ENCODE measurements at places on chromosomes 3 and 15.

DNA sequence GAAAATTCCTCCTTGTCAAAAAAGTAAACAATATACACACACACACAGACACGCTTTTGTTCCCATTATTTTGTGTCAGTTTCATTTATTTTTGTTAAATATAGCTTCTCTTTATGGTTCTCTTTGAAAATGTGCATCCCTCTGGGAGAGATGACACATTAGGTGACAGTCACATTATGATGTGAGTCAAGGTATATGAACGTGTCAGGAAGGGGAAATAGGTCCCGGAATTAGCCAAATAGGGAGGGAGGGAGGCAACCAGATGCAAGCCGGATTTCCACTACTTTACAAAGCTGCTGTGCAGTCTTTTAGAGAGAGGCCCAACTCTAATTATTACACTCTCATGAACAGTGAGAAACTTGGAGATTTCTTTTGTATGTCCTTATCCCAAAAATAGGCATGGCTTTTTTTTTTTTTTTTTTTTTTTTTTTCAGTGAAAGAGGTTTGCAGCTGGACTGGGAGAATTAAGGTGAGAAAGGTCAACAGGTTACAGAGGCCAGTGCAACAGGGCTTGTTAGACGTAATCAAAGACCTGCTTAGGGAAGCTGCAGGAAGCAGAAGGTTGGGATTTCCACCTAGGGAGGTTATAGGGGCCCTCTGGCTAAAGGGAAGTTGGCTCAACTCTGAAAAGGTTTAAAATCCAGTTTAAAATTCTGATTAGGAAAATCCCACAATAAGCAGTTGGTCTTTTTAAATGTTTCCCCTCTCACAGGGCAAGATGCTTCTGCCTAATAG is 240.5 kb upstream of the UBE2E1 start:
- no peak for DNase-seq

GRCh38 chr15:95577927-95578326 is 752.6 kb upstream of the NR2F2 start:
- DNase-seq, result no peak

GRCh38 chr3:105246536-105246935 is 120.2 kb upstream of the ALCAM start:
- no peak for DNase-seq

- no peak for DNase-seq
These were observed 654.9 kb upstream of the KCNMB2 start for GRCh38 chr3:177881351-177881750.

- no peak for DNase-seq
These were observed 11.7 kb upstream of the HHATL start for GRCh38 chr3:42714171-42714852.

GRCh38 chr3:33883538-33883950 is 85.1 kb downstream of the PDCD6IP start:
- no peak for DNase-seq

- DNase-seq, result no peak
These were observed 16.5 kb downstream of the TBC1D23 start for GRCh38 chr3:100277255-100277800.

DNA sequence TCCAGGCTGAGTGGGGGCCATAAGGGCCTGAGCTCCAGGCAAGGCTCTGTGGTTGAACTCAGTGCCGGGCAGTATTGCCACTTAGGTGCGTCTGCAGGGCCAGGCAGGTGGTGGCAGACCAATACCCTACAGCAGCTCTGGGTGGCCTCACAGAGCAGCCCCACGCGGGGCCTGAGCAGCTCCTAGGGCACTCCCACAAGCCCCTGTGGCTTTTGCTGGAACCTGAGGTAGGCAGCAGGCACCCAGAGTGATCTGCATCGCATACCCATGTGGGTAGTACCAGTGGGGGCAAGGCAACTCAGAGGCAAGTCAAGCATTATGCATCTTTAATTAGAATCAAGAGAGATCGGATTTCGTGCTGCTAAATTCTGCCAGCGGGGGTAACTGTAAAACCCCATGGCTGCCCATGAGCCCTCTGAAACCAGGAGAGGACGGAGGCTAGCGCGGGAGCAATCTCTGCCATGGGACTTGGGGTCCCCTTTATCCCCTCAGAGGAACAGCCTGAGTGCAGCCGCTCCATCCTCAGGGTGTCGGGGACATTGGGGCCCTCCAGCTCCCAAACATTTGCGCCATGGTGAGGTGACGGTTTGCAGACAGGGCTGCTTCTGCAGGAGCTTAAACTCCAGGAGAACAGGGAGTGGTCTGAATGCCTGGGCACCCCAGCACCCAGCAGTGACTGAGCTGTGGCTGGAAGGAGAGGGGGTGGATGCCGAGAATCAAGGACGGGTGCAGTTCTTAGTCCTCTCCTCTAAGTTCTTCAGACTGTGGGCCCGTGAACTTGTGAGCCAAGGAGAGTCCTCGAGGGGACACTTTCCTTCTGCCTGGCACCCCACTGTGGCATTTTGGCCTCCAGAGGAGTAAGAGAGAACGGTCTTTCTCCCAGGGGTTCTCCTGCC is 62.4 kb upstream of the PCSK6 start:
- no peak for DNase-seq

GRCh38 chr3:196711838-196712513 is at the start of the genes CEP19 and PIGX:
Gene CEP19 (minus strand): TSS chr3:196712250. CDS start chr3:196708657, 3,593 bp downstream.
Gene PIGX (plus strand): TSS chr3:196712377.
- DNase-seq, result peak; percentile 85

DNA sequence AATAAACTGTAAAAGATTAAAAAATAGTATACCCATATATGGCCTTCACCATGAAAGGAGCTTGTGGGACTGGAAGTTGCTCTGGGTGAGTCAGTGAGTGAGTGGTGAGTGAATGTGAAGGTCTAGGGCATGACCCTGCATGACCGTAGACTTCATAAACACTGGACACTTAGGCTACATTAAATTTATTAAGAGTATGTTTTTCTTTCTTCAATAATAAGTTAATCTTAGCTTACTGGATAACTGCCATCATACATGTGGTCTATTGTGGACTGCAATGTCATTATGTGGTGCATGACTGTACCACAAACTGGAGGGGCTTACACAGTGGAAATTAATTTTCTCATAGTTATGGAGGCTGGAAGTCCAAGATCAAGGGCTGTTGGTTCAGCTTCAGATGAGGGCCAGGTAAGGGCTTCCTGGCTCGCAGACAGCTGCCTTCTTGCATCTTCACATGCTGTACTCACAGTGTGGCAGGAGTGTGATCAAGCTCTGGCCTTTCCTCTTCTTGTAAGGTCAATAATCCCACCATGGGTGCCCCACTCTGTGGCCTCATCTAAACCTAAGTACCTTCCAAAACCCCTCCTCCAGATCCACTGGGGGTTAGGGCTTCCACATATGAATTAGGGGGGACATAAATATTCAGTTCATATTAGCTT is 40.8 kb upstream of the PRR23E start:
- DNase-seq, result no peak

- no peak for DNase-seq
These were observed 76.0 kb upstream of the LIMD1 start for GRCh38 chr3:45518376-45519135.

- DNase-seq, result no peak
These were observed 85.8 kb downstream of the ATP11B start for GRCh38 chr3:182879031-182879611.

- DNase-seq, result no peak
These were observed 10.7 kb upstream of the CYP8B1 start for GRCh38 chr3:42886294-42886822.

GRCh38 chr15:101023501-101024072 is 104.4 kb downstream of the LRRK1 start:
- no peak for DNase-seq
